Left cardiac atrium (tissue), 4 donors: ENCODE measurements at places on chromosomes 4 and X. TPM values are rescaled to one million over a fixed set of nuclear protein-coding genes. Genes with fewer than 3 reads are reported as not detected.

The HPGDS gene
- total RNA-seq, result 6.4 TPM

The FHIP1A gene
- total RNA-seq, result 13.0 TPM

The GK gene
- total RNA-seq, result 6.3 TPM

DNA sequence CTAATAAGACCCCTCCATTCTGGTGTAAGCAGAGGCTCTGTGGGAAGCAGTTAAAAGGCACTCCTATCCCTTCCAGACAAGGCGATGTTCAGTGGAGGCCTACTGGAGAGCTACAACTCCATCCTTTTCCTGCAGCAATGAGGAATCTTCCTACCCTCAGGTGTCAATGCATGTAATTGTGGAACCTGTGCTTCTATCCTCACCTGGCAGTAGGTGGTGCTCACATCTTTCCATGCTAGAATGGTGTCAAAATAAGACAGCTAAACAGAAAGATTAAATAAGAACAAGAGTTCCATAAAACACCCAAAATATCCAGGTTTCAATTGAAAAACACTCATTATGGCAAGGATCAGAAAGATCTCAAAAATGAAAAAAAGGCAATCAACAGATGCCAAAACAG lies 224.6 kb downstream of the IL15 start:
- DNase-seq, result no peak

DNA sequence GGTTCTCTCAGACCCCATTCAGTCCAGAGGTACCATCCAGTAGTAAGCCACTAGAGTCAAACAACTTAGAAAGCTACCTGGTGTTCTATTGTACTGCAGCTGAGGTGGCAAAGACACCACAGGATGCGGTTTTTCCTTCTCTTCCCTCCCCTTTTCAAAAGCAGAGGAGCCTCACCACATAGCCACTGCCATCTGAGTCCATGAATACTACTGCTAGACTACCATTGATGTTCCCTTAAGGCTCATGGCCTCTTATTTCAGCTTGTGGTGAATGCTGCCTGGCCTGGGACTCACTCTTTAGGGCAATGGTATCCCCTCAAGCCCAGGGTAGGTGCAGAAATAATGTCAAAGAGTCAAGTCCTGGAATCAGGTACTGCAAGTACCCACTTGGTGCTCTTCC lies 41.8 kb upstream of the KLHL4 start:
- no peak for DNase-seq

DNA sequence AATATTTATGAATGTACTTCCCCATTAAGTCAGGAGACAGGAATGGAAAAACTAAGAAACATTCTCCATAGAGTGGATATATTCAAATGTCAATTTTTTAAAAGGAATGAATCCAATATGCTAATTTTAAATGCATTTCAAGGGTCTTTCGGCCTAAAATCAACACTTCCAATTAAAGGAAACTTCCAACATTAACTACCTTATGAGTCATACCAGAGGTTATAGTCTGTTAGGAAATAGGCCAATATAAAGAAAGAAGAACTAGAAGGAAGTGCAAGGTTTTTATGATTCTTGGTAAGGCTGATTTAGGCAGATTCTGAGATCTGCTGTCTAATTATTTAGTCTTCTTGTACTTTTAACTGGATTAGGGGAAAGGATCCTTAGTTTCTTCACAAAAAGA lies 260.1 kb upstream of the EDNRA start:
- DNase-seq, result no peak

DNA sequence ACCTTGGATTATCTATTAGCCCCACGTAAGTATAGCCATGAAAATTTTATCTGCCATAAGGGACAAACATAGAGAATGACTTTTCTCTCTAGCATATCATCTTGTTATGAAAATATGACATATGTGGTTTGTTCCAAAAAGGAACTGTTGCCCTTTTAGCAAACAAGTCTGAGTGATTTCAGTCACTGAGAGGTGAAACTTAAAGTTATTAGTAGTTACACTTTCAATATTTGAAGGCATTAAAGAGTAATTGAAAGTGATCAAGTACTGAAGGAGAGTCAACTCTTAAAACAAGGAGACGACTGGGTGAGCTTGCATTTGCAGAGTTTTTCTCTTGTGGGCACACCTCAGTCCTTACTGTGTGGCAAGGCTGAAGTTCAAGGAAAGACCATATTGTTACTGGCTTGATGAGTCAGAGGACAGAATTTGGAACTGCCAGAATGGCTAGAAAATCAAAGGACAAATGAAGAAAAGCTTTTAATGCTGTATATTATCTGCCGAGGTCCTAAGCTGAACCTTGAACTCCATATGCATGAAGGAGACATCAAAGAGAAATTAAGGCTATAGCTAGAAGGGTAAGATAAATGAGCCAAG lies 205.1 kb upstream of the EMCN start:
- no peak for DNase-seq
